ENCODE measurements at places on chromosomes 7 and 10.

GRCh38 chr10:18490755-18491154 is 160.6 kb downstream of the NSUN6 start:
- no peak for DNase-seq

DNA sequence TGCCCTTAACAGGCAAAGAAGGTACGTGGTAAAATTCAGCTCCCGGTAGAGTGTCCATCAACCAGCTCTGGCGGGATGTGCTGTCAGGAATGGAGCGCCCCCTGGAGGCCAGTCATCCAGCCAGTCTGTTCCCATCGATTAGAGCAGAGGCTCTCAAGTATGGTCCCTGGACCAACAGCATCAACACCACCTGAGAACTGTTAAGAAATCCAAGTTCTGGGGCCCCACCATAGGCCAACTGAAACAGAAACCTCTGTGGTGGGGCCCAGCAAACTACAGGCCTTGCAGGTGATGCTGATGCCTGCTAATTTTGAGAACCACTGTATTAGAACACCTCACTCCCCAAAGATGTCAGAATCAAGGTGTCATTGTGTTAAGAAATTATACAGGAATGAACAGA is 109.2 kb downstream of the DPY19L1 start:
- DNase-seq, result no peak

DNA sequence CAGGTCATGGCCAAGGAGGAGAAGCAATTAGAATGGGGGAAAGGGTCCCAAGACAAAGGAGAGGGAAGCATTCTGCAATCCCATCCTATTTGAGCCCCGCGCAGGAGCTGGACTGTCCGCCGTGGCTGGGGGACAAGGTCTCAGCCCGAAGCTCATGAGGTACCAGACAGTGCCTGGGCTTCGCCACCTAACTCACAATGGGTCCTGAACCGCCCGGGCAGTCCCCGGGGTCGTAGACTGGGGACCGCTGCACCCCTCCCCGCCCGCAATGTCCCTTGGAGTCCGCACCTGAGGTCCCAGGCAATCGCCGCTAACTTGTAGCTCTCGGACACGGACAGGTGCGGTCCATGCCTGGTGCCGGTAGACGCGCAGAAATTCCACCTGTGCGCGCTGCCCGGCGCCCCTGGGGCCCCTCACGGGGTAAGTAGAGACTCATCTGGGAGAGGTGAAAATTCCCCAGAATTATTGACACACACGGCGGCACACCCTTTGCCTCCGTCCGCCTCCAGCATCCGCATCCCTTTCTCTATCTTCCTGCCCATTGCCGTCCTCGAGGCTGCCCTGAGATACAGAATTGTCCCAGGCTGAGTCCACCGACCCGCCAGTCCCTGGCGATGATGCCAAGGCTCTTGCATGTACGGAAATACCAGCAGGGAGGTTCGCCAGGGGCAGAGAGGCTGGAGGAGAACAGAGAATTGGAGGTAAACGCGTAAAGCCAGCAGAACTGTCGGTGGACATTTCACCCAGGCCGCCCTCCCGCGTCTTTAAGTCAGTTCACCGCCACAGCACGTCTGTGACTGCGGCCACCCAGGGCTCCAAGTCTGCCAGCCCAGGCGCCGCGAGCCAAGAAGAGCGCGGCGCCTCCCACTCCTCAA is 1.8 kb downstream of the CHRM2 start:
- no peak for DNase-seq

- no peak for DNase-seq
Measured at GRCh38 chr7:7537711-7538110, 2.0 kb upstream of the COL28A1 start.

DNA sequence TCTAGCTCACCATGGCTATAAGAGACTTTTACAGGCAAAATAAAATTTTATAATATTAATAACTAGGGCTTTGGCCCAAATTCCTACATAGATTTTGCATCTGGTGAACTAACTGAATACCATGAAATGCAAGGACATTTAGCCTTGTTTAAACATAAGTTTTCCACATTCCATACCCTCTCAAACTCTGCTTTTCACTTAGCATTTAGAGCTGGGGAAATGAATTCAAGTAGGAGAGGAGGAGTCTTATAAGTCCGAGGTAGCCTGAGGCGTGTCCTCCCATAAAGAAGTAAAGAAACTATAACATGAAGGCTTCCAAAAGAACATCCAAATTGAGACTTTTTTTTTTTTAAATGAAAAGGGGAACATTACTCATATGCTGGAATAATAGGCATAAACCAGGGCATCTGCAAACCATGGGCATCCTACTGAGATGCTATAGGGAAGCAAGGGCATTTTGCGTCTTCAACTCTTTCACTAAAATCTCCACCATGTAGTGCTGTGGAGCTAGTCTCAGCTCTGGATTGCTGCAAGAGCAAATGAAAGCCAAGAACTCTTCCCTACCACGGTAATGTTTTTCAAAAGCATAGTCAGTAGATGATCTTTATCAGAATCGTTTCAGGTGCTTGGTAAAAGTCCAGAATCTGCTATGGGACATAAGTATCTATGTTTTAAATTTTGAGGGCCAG is 79.1 kb downstream of the PALS2 start:
- DNase-seq, result no peak

- DNase-seq, result no peak
Measured at GRCh38 chr10:33321516-33321915, 13.0 kb downstream of the NRP1 start.

DNA sequence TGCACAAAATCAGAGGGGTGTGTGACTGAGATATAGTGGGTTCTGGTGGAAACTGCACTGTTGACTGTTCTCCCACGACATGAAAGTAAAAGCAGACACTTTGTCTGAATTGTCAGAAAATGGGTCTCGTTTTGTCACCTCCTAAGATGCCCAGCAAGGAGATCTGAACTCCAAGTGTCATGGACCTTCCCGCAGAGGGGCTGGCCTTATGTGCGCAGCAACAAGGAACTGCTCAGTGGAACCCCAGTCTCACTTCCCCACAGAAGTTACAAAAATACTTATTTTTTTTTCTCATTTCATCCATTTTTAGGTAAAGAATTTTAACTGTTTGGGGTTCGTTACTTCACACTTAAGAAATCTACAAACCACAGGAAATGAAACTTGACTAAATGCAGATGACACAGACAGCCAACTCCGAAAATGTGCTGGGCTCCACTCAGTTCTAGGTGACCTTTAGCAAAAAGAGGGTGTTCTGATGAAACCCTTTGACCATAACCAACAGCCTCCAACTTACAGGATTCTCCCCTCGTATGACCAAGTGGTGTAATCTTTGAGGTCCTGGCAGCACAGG is 115.0 kb downstream of the FAM107B start:
- DNase-seq, result no peak

GRCh38 chr7:151339651-151340382 is 1.8 kb upstream of the NUB1 start:
- DNase-seq, result no peak

GRCh38 chr7:69272101-69272500 is 326.2 kb upstream of the AUTS2 start:
- DNase-seq, result peak; percentile 57

DNA sequence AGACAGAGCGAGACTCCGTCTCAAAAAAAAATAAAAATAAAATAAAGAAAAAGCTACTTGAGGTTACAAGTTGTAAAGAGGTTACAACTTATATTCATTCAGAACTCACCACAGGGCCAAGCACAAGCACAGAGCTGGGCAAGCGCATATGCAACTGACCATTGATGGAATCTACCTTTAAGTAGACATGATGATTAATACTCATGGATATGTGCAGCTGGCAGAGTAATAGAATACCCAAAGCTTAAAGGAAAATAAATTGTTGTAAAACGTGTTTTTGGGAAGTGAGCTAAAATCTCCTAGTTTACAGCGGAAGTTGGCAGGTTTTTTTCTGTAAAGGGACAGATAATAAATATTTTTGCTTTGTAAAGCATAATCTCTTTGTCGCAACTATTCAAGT is 111.6 kb downstream of the TMEM168 start:
- no peak for DNase-seq

- no peak for DNase-seq
Measured at GRCh38 chr7:21943436-21943835, 2.3 kb downstream of the CDCA7L start.

DNA sequence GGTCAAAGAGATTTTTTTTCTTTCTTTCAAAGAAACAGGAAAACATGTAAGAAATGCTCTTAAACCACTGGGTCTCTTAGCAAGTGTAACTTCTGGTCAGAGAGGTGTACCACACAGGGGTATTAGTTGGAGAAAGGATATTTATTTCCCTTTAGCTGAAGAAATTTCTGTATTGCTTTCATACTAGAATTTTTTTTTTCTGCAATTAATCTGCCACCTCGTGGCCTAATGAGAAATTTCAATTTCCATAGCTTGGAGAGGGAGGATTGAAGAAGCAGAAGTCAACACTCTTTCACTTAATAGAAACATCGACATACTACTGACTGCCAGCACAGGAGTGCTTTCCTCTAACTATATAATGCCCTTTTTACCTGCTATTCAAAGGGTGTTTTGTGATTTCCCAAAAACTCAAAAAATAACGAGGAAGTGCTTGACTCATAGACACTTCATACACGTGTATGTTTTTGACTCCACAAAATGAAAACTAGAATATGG is 177.6 kb upstream of the NAMPT start:
- peak; percentile 46 for DNase-seq

DNA sequence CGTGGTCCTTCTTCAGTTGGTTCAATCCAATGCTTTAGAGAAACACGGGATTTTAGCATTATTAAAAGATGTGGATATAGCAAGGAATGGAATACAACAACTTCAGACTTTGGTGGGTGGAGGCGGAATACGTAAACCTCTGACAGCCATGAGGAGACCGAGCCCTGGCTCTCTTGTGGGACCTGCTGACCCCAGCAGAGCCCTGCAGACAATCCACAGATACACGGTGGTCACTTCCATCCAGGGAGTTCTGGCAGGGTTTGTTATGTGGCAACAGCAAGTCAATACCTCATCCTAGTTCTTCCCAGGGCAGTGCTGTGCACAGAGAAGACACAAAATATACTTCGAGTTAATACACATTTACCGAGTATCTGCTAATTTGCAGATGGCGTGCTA is 118.5 kb upstream of the DIP2C start:
- no peak for DNase-seq

- peak; percentile 50 for DNase-seq
Measured at GRCh38 chr10:110444004-110444337, 53.7 kb upstream of the DUSP5 start.

DNA sequence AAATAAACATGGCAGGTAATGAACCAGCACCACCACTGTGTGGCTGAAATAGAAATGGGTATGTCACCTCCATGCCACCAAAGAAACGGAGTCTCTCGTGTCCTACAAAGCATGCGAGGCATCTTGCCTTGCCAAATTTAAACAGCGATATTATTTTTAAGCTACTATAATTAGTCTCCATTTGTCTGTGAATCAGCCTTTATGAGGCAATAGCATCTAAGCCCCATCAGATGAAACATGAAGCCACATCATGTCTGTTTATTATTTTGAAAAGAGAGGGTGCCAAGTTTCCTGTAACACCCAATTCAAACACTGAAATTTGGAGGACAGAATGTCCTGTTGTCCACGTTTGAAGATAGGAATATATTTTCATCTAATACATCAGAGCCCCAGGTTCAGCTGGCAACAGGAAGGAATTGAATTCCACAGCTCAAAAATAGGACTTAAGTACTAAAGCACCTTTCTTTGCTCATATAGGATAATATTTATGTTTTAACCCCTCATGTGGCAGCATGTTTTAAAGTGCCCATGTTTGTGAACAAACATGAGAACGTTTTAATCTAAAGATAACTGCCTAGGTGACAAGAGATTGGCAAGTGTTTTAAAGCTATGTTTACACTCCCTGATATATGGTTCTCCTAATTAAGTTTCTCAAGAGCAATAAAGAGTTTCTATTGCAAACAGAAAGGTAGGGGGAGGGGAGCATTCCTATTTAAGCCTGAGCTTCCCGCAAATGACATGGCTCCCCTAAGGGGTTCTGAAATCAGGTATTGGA is 86.8 kb downstream of the SORBS1 start:
- DNase-seq, result peak; percentile 48

- DNase-seq, result no peak
Measured at GRCh38 chr7:36141850-36142249, 11.2 kb upstream of the EEPD1 start.

GRCh38 chr10:88152728-88153133 is 289.3 kb downstream of the PTEN start:
- DNase-seq, result no peak

DNA sequence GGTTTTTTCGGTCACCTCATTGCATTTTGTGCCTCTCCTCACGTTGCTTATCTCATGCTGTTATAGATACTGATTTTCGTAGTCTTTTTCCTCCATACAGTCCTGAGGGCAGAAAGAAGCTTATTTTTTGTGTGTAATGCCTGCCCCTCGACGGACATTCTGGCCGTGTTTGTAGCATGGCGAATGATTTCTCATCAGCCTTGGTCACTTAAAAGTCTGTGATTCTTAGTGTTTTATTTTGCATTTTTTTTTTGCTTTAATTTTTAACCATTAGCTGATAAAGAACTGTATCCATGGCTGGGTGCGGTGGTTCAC is 469 bp upstream of the NOC3L start:
- DNase-seq, result no peak

- DNase-seq, result no peak
Measured at GRCh38 chr7:28661826-28662595, 249.7 kb downstream of the CREB5 start.

GRCh38 chr10:82452676-82453075 is 577.7 kb downstream of the NRG3 start:
- no peak for DNase-seq

DNA sequence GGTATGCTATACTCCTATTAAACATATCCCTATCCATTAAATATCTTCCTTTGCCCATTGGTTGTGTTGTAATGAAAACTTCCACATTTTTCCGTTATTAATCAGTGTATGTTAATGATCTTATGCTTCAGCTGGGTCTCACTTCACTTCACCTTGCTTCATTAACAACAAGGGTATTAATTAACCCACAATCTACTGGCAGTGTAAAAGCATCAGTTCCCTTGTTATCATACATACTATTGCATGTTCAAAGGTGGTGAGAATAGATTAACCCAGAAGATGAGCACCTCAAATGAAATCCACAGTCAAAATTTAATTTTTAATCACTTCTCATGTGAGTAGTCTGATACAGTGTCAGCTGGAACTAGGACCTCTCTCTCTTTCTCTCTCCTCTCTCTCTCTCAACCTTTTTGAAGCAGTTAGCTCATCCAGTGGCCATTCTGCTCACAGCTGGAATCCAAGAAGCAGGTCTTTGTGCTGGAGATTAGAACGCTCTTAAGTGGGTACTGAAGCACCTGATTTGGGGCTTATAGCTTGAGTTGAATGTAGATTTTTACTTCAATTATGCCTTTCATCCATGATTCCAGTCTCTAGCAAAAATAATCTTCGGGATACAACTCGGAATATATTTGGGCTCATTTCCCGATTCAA is 172.3 kb downstream of the RAPGEF5 start:
- no peak for DNase-seq
